ENCODE measurements at places on chromosomes 13 and 19. TPM values are rescaled to one million over a fixed set of nuclear protein-coding genes. Genes with fewer than 3 reads are reported as not detected.

The NLRP5 gene
- total RNA-seq: not detected

The HIF3A gene
- total RNA-seq: 1.1 TPM

The CGB5 gene
- total RNA-seq: not detected

The KLC3 gene
- not detected for total RNA-seq

The ZNF536 gene
- total RNA-seq: not detected

The TYROBP gene
- total RNA-seq: not detected

The MEIOSIN gene
- total RNA-seq: not detected

The LRRC25 gene
- total RNA-seq: not detected

The C19orf12 gene
- total RNA-seq: 17.0 TPM

The APOC4 gene
- total RNA-seq: not detected

The FBN3 gene
- total RNA-seq: not detected

The CDC42EP5 gene
- 23.9 TPM for total RNA-seq

The APOE gene
- 2.2 TPM for total RNA-seq

The IL12RB1 gene
- 0.26 TPM for total RNA-seq

The DAND5 gene
- 0.13 TPM for total RNA-seq

The SLC25A41 gene
- not detected for total RNA-seq

The ZNF723 gene
- total RNA-seq: not detected

The SLC25A30 gene
- total RNA-seq: 18.0 TPM

The TEKTIP1 gene
- not detected for total RNA-seq

The ANKLE1 gene
- total RNA-seq: 0.19 TPM

The WDR87 gene
- not detected for total RNA-seq

The GNA15 gene
- total RNA-seq: 0.19 TPM

The KRTDAP gene
- total RNA-seq: not detected

The ATXN8OS gene
- total RNA-seq: not detected

All from aortic smooth muscle cell (primary cell).